ENCODE measurements at places on chromosomes 11 and 22.

- DNase-seq: no peak
Measured at GRCh38 chr11:47489395-47489755, 40.4 kb upstream of the RAPSN start.

GRCh38 chr11:22347857-22348487, 9.8 kb downstream of the SLC17A6 start:
- no peak for DNase-seq

DNA sequence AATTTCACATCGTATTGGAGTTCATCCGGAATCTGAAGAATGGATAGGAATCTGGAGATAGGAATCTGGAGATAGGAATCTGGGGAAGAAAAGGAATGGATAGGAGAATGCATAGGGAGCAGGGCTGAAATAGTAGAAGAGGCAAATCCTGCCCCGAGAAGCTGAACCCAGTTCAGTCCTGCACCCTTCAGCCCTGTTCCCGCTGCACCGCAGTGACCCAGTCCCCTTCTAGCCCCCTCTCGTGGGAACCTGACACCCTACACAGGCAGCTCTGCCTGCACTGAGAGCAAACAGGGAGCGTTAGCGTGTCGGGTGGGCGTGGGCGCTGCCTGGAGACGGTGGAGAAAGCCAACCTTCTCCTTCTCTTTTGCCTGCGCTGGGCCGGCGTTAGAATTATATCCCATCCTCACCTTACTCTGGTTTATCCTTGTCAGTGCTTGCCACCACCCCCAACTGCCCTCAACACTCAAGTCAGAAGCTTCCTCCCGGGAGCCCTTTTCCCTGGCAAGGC, 1.0 kb upstream of the CCKBR start:
- no peak for DNase-seq

DNA sequence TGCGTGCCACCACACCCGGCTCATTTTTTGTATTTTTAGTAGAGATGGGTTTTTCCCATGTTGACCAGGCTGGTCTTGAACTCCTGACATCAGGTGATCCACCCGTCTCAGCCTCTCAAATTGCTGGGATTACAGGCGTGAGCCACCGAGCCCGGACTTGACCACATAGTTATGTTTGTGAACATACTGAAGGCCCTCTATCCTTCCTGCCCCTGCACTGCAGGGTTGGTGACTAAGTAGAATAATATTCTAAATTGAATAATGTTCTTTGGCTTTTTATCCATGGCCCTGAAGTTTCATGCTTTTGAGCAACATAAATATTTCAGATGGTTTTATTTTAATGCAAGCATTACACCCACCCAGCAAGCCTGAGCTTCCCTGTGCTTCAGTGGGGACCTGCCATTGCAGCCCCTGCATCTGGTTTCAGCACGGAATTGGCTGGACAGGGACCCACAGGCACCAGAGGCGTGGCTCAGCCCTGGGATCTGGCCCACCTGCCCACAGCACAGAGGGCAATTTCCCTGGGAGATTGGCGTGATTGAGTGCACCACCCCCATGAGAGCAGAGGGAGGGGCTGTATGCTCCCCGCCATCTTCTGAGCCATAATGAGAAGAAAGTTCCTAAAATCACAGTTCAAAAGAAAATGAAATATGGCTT, 460.5 kb downstream of the BRD1 start:
- DNase-seq: no peak

DNA sequence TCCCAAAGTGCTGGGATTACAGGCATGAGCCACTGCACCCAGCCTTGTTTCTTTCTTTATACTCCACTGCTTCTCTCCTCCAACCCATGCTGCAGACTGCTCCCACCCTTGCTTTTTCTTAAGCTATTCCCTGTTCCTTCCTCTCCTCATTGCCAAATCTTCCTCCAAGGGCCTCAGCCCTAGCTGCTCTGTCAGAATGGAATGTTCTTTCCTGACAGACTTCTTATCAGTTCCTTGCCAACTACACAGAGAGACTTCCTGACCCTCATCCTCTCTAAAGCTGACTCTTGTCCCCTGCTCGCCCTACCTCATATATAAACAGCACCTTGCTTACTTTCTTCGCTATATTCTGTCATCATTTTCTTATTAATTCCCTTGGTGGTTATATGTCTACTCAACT, 16.9 kb upstream of the PIK3C2A start:
- no peak for DNase-seq

DNA sequence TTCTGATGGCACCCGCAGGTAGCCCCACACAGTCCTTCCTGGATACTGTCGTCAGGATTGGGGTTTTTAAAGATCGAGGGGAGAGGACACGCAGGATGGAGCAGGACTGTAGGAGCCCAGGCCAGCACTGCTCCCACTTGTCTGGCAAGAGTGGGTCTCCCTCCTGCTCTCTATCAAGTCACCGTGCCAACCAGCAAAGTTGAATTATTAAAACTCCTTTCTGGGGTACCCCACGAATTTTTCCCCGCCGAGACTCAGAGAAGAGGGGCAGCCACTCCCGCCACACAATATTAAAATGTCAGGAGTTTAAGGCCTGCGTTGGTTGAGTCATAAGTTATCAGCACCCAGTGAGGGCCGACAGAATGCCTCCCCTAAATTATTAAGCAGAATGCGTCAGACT, 10.1 kb downstream of the LMO1 start:
- no peak for DNase-seq

DNA sequence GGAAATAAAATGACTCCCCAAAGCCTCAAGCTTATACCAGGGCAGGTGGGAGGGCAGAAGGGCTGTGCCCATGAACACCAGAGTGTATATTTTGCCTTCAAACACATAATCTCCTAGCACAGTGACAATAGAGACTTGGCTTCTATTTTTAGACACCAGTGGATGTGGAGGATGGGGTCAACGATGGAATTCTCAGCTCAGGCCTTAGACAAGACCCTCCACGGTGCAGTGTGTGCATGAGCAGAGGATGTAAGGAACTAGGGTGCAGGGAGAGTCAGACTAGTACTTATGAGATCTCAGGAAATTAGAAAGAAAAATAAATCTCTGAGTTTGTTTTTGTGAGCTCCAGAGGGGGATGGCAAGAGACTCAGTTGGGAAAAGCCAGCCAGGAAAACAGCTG, 113.6 kb upstream of the CADM1 start:
- DNase-seq: no peak

GRCh38 chr11:19551457-19551856, 161.2 kb upstream of the NAV2 start:
- no peak for DNase-seq

DNA sequence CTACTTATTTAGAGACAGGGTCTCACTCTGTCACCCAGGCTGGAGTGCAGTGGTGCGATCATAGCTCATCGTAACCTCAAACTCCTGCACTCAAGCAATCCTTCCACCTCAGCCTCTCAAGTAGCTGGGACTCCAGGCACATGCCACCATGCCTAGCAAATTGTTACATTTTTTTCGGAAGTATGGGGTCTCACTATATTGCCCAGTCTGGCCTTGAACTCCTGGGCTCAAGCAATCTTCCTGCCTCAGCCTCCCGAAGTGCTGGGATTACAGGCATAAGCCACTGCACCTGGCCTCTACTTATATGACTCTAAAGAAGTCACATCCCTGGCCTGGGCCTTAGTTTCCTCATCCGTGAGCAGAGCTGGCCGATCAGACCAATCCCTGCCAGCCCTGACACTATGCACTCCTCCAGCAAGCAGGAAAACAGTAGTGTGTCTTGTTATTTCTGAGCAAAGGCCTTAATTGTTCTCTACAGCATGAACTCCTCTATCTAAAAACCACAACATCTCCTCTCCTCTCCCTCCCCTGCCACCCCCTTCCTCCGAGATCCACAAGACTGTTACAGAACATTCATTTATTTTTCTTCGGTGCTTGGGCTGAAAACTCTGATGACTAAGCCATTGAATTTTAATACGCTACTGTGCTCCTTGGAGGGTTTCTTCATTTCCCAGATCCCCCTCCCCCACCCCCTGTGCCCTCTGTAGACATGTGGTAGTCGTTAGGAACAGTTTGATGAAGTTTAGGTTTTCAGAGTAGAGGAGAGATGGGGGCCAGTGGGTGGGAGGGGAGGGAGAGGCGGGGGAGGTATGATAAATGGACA, 91.5 kb downstream of the ABTB2 start:
- DNase-seq: no peak

DNA sequence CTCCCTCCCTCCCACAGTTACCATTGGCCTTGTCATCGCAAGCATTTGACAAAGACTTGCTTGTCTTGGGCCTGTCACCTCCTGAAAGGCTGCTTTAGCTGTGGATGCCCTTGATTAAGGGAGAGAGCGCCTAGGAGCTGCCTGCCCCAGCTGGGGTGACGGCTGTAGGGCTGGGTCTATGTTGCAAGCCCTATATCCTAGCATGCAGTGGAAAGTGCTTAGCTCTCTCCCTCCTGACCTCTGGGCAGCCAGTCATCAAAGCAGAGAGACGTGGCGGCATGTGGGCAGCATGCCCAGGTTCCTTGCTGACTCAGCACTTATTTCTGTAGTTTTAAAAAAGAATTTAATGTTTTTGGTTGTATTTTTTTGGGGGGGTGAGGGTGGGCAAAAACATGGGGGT, 75.9 kb downstream of the BARX2 start:
- DNase-seq: no peak

- DNase-seq: no peak
Measured at GRCh38 chr11:27248576-27249509, 114.2 kb downstream of the CCDC34 start.

GRCh38 chr11:14275076-14275475, 83.9 kb downstream of the RRAS2 start:
- DNase-seq: no peak

GRCh38 chr11:113023228-113023627, 62.0 kb downstream of the NCAM1 start:
- no peak for DNase-seq

DNA sequence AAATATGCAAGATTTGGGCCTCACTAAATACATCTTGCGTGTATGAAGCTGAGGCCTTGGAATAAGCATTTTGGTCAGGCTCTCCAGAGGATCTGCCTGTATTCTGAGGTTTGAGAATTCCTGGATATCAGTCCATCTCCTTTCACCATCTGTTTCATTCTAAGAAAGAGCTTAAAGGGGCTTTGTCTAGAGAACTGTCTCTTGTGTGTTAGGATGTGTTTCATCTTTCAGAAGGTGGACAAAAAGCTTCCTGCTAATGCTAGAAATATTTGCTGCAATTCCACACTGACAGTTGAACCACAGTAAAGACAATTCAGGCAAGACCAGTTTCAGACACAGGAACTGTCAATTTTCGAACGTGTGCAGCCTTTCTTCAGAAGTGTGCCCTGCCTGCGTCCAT, 185.4 kb downstream of the DBX1 start:
- no peak for DNase-seq

DNA sequence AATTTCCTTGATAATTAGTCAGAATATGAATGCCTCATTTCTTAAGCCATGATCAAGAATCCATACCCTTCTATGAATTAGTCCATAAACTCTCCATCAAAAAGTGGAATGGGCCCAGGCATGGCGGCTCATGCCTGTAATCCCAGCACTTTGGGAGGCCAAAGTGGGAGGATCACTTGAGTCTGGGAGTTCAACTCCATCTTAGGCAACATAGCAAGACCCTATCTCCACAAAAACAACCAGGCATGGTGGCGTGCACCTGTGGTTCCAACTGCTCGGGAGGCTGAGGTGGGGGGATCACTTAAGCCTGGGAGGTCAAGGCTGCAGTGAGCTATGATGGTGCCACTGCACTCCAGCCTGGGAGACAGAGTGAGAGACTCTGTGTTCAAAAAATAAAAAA, 52.1 kb upstream of the SHANK2 start:
- no peak for DNase-seq

DNA sequence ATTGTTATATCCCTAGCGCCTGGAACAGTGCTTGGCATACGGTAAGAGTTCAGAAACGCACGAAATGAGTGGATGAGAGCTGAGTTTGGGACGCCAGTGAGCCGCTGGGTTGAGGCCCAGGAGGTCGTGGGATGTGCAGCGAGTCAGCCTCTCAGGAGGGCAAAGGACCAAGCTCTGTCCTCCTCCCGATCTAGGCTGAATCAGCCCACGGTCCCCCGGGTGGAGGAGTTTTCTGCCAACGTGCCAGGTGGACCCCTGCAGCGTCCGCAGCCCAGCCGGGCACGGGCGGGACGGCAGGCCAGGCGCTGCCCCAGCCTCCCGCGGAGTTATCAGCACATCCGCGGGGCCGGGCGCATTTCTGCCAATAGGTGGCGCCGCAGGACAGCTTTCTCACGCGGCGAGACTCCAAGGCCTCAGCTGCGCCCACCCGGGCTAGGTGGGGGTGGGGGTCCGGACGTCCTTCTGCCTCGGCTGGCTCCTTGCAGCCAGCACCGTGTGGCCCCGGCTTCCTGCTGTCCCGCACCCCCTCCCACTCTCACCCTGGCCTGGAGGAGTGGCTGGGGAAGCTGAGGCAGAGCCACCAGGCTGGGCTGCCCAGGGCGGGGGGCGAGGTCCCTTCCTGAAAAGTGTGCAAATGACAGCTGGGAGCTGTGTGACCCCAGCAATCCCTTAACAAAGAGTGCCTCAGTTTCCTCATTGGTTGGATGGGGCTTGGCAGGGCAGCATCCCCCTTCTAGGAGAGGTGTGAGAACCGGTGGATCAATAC, 2.2 kb upstream of the RPS19BP1 start:
- peak; percentile 79 for DNase-seq

- no peak for DNase-seq
Measured at GRCh38 chr11:13851691-13852090, 110.8 kb upstream of the SPON1 start.

- no peak for DNase-seq
Measured at GRCh38 chr11:74989260-74989638, 516 bp downstream of the NEU3 start.

DNA sequence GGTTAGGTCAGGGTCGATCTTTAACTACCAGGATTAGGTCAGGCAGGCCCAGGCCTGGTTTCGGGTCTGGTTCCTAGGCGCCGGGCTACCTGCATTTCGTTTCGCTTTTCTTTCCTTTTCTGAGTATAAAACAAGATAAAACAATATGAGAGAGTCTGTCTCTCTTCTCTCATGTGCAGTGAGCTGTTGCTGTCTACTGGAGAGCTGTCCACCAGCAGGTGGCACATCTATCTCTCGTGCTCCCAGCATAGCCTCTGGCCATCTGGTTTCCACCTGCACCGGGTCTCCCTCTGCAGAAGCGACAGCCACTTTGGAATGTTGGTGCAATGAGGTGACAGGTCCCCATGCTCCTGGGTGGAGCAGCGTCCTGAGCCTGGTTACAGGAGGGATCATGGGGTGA, 27.6 kb downstream of the RIBC2 start:
- DNase-seq: peak; percentile 35

- no peak for DNase-seq
Measured at GRCh38 chr22:36702842-36703215, 723 bp downstream of the CACNG2 start.

DNA sequence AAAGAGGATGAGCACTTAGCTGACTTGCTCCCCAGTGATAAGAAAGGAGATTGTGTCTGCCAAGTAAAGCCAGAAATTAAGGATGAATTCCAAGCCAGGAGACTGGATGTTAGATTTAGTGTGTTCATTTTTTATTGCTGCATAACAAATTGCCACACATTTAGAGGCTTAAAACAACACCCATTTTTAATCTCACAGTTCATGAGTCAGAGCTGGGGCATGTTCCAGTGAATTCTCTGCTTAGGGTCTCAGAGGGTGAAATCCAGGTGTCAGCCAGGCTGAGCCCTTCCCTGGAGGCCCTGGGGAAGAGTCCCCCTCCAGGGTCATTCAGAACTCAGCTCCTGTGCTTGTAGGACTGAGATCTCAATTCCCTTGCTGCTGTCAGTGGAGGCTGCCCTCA, 352.8 kb downstream of the BUD13 start:
- DNase-seq: no peak

- no peak for DNase-seq
Measured at GRCh38 chr11:14251754-14252153, 107.2 kb downstream of the RRAS2 start.

- DNase-seq: no peak
Measured at GRCh38 chr11:12854829-12855228, 154.3 kb upstream of the RASSF10 start.

- peak; percentile 47 for DNase-seq
Measured at GRCh38 chr22:39242595-39243438, 2.0 kb downstream of the PDGFB start.

Data from CD4-positive, alpha-beta T cell treated with Interleukin-21 for 1 hour (primary cell).